Stimulated activated CD4-positive, alpha-beta T cell treated with anti-CD3 and anti-CD28 coated beads, Interleukin-2, amount 100 ng/mL, for 24 hours (primary cell): ENCODE measurements at places on chromosomes 1 and 21.

- DNase-seq: no peak
Measured at GRCh38 chr1:173660306-173660705, 9.3 kb downstream of the ANKRD45 start.

DNA sequence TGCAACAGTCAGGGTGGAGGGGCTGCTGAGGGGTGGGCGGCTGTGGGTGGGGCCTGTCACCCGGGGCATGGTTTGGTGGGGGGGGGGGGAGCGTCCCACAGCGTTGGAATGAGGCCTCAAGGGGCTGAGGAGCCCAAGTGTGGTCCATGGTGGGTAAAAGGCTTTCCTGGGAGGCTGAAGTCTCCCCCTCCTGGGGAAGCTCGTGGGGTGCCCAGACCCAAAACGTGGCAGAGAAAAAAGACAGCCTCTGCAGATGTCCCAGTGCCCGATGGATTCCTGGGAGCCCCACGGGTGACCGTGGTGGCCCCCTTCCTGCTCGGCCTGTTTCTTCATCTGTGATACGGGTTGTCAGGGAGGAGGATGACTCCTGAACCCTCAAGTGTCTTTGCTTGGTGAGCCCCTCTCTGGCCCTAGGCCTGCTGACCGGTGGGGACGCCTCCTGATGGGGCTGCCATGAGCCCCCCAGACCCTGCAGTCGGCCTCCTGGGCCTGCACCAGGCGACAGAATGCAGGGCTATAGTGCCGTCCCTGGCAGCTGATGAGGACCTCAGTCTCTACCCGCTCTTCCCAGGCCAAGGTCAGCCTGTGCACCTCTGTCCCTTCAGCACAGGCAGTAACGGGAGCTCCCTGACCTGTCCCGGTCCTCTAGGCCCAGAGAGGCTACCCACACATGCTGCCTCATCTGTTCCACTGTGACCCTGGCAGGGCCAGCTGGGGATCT is 1.1 kb downstream of the OBSCN start:
- DNase-seq: no peak

- DNase-seq: no peak
Measured at GRCh38 chr1:147475488-147475887, 65.8 kb upstream of the BCL9 start.

DNA sequence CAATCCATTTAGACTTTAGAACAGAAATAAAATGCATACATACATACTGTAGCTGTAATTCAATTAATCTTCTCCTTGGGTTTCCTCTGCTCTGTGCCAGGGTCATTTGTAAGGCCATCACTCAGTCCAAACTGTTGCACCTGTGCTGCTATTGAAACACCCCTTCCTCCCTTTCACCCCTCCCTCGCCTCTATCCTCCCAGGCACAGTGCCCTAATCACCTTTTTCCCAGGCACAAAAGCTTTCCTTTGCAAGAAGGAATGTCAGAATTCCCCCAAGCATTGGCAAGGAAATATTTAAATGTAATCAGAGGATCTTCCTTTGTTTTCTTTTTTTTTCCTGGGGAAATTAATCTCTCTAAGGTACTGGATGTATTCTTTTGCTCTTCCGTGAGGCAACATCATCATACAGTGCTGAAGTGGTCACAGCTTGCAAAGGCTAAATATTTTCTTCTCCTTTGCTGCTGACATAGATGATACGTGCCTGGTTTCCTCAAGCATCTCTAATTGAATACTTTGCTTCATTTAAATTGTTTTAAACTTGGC is 339.3 kb upstream of the NR5A2 start:
- DNase-seq: no peak

DNA sequence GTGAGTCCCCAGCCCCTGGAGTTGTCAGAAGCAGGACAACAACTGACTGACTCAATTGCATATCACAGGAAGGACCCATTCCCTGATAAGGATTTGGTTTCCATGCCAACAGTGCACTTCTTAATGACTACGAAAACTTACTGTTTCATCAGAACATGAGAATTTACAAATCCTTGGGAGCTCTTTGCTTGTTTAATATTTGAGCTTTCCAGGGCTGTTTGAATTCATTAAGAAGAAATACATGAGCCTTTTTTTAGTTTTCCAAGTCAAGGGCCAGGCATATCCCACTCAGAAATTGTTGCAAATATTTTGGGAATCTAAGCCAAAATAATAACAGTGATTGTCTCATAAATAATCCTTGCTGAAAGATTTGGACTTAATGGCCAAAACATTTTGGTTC is 27.2 kb upstream of the COL24A1 start:
- DNase-seq: no peak

DNA sequence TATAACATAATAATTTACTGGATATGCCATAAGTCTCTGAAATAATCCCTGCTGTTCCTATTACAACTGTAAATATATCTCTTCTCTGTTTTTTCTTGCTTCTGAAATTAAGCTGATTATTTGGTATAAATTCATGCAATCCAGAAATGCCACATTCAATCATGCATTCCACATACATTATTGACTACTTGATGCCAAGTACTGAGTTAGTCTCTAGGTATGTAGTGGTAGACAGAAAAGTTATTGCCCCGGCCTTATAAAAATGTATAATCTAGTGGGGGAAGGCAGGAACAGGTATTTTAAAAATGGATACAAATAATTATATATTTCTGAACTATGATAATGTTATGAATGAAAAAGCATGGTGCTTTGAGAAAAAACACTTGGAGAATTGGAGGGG is 338.6 kb upstream of the SNX7 start:
- no peak for DNase-seq

GRCh38 chr1:156816561-156817328 is at the start of gene SH2D2A:
Gene SH2D2A, minus strand, starts transcription at chr1:156816848. Its CDS starts 140 bp downstream, at chr1:156816708.
- peak; percentile 91 for DNase-seq

DNA sequence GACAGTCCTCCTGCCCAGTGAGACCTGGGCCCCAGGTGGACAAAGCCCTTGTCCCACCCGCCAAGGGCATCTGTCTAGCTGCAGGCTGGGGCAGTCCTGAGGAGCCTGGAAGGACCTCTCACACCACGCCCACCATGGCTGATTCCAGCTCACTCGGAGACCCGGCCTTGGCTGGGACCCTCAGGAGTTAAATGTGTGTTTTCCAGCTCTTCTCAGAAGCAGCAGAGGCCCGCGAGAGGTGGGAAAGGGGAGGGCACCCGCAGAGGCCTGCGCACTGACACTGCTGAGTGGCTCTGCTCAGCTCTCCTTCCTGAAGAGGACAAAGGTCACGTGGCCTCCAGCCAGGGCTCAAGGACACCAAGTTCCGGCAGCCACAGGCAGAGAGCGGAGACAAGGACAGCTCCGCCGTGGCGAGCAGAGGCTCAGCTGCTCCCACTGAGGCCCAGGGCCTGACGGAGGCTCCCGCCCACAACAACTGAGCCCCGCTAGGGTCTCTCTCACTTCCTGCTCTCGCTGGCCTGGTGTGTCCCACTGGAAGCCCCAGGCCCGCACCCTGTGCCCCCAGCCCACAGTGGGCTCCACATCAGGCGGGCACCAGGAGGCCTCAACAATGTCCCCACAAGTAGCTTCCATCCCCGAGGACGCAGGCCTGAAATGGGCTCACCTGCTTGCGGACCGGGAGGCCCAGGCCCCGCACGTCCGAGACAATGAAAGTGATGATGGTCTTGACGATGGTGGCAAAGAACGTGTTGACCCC is 16.9 kb downstream of the SLC19A1 start:
- DNase-seq: no peak
